Putamen (tissue), 1 donor: ENCODE measurements at places on chromosomes 3 and 15.

GRCh38 chr3:102225407-102226132 lies 209.2 kb upstream of the ZPLD1 start:
- peak; percentile 57 for DNase-seq

DNA sequence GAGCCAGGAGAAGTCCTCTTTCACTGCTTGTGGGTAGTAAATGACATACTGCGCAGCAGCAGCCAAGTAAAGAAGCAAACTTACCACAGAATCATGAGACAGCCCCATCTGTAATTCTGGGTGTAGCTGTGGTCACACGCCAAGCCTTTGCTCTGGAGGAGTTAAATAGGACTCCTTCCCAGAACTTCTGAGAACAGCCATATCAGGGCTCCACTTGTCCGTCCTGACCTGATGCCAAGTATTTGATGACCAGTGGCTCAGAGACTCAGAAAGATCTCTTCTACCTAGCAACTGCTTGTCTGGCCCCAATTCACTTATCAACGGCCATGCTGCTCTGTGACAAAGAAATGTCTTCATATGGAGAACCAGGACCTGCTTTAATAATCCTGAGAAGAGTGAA lies 20.6 kb upstream of the GOLIM4 start:
- no peak for DNase-seq

GRCh38 chr15:90607361-90607760 lies 77.6 kb downstream of the CRTC3 start:
- DNase-seq, result no peak

GRCh38 chr15:90396321-90396720 lies 8.3 kb downstream of the IQGAP1 start:
- no peak for DNase-seq

GRCh38 chr15:82894971-82895520 lies 57.5 kb downstream of the HOMER2 start:
- DNase-seq, result peak; percentile 7

- no peak for DNase-seq
These were observed 45.6 kb downstream of the WNT5A start for GRCh38 chr3:55441499-55441898.

DNA sequence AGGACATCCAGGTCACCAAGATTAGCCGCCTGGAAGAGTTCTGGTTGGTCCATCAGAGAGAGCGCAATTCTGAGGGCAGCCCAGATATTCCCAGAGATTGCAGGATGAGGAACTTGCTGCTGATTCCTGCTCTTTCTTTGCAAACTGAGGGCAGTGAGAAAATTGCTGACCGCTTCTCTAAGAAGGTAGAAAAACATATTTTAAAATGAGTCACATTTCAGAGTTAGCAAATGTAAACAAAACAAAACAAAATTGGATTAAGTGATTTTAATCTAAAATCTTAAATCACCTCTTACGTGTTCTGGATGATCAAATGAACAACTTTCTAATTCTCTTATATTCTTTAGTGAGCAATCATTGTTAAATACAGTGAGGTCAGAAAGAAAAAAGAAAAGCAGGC lies 149.0 kb downstream of the USP13 start:
- no peak for DNase-seq

GRCh38 chr3:63364495-63364894 lies 86.4 kb downstream of the SYNPR start:
- DNase-seq, result no peak

DNA sequence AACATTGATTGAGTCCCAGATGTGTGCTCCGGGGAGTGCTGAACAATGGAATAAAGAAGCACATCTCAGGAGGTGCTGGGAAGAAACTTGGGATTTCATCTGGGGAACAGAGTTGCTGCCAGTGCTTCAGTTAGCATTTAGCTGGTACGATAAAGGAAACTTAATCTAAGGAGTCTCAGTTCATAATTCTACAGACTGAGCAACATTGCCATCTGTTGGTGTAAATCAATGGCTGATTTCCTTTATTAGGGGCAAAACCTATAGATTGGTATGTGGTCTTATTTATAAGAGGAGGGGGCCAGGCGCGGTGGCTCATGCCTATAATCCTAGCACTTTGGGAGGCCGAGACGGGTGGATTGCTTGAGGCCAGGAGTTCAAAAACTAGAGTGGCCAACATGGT lies 8.9 kb downstream of the MKRN2OS start:
- no peak for DNase-seq

GRCh38 chr15:63329567-63330350 lies 51.9 kb downstream of the CA12 start:
- no peak for DNase-seq

DNA sequence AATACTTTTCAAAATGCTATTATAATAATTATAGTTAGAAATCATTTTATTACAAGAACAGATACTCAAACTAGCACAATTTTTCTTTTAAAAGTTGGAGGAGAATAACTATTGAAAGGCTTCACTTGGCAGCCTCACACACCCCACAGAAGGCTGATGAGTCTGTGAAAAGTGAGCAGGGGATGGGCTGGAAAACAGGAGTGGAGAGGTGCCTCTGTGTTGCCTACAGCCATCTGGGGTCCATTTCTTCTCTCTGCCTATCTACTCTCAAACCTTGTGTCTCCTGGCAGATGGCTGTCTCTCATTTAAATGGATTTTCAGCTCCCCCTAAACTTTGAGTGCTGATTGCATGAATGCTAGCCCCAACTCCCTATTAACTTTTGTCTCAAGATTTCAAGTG lies 230.8 kb downstream of the CLSTN2 start:
- DNase-seq, result no peak

GRCh38 chr3:197597335-197597734 lies 41.6 kb upstream of the BDH1 start:
- DNase-seq, result no peak

DNA sequence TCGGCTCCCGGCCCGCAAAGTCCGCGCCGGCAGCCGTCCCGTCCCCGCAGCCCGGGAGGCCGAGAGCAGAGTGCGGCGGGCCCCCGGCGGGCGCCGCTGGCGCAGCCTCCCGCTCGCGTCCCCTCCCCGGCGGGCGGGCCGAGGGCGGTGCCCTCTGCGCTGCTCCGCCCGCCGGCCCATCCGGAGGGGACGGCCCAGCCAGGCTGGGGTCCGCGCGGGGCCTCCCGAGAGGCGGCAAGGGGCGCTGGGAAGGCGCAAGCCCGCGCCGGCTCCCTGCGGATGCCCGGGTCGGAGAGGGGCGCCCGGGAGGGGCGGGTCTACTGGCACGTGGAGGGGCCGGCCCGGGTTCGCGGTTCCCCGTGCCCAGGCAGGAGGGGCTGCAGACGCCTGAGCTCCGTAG lies at the start of the genes CLCN2 and POLR2H:
TSS of gene CLCN2 (minus strand) at position 74 of the 400 bp plus-strand sequence. CDS start 126 bp downstream, outside the sequence.
TSS of gene POLR2H (plus strand) at position 179 of the 400 bp plus-strand sequence. CDS start 1,783 bp downstream, outside the sequence.
- peak; percentile 83 for DNase-seq

- DNase-seq, result no peak
These were observed 177.4 kb downstream of the POTEB3 start for GRCh38 chr15:21262851-21263425.

GRCh38 chr3:62100282-62100989 lies 272.9 kb downstream of the FEZF2 start:
- no peak for DNase-seq

- no peak for DNase-seq
These were observed 289.7 kb downstream of the RPLP1 start for GRCh38 chr15:69742361-69742760.

GRCh38 chr3:87982421-87982820 lies 76.4 kb downstream of the CGGBP1 start:
- no peak for DNase-seq

GRCh38 chr3:31103623-31104180 lies 209.2 kb upstream of the GADL1 start:
- DNase-seq, result no peak

GRCh38 chr3:126679831-126680666 lies 24.0 kb upstream of the CHCHD6 start:
- DNase-seq, result no peak

GRCh38 chr3:123688241-123688747 lies 103.4 kb upstream of the HACD2 start:
- DNase-seq, result no peak

DNA sequence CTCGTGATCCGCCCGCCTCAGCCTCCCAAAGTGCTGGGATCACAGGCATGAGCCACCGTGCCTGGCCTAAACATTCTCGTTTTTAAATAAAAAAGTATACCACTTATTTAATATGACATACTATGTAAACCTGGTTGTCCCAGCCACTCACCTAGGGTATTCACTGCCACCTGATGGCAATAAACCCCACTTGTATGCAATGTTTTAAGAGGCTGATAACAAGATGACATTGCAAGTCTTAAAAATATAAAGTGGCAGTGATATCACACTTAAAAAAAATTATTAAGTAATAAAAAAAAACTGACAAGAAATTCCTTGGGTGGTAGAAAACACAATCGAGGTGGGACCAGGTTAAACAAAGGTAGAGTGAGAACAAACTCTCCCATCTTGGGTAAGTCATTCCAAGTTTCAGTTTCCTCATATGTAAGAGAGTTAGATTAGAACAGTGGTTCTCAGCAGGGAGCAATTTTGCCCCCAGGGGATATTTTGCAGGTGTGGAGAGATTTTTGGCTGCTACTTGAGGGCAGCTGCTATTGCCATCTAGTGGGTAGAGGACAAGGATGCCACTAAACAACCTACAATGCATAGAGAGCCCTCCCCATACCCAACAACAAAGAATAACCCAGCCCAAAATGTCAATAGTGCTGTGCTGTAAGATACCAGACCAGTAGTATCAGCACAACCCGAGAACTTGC lies 14.5 kb downstream of the ARF4 start:
- no peak for DNase-seq

GRCh38 chr3:193822492-193823212 lies 229.6 kb downstream of the OPA1 start:
- DNase-seq, result no peak

GRCh38 chr3:16059081-16059537 lies 115.4 kb upstream of the GALNT15 start:
- DNase-seq, result no peak

- no peak for DNase-seq
These were observed 93.7 kb downstream of the ABI3BP start for GRCh38 chr3:100899440-100900091.

DNA sequence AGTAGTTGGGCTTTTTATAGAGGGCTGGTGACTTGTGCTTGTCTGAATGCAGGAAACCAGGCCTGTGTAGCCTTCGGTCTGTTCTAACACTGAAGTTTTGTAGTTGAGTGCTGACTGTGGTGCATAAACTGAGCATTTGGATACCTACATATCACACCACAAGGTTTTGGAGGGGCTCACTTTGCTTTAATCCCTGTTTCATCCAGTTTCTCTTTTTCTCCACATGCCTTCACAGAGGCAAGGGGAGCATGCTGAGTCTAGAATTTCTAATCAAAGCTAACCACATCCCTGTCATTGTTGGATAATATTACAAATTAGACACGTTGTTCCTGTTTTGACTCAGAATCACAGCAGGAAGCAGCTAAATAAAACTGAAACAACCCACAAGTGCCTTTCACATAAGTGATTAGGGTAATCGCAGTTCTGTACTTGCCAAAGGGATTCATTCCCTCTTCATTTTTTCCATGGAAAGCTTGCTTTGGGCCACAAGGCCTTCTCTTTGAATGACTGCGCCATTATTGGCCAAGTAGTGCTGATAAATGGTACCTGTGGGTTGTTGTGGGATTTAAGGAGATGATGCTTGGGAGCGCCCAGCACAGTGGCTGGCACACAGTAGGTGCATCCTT lies 48.9 kb downstream of the TGFBR2 start:
- no peak for DNase-seq

GRCh38 chr3:101695779-101696372 lies 9.4 kb upstream of the RPL24 start:
- peak; percentile 75 for DNase-seq

DNA sequence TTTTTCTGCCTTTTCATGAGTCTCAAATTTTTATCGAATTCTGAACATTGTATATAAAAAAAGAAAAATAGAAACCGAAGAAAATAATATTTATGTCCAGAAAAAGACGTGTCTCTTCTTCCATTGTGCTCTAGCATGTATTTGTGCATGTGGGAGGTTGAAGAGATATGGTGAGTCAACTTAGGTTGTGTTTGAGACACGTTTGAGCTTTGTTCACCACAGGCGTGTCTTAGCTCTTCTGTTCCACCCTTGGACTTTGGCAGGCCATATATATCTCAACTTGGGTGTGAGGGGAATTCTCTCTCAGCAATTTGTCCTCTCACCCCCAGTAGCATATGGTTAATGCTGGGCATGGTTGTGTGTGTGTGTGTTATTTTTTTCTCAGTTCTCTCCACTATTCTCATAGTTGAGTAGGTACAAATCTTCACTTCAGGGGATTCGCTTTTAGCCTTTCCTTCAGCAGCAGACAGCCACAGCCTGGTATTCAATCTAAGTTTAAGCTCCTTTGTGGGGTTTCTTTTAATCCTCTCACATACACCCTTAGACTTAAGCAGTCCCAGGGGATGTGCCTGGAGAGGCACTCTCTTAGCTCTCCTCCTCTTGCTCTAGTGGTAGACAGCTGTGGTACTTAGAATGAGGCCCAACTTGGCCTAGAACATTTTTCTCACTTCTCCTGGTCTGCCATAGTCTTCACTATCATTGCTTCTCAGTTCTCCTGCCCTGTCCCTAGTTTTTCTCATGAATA lies 286.5 kb upstream of the RBMS3 start:
- no peak for DNase-seq

DNA sequence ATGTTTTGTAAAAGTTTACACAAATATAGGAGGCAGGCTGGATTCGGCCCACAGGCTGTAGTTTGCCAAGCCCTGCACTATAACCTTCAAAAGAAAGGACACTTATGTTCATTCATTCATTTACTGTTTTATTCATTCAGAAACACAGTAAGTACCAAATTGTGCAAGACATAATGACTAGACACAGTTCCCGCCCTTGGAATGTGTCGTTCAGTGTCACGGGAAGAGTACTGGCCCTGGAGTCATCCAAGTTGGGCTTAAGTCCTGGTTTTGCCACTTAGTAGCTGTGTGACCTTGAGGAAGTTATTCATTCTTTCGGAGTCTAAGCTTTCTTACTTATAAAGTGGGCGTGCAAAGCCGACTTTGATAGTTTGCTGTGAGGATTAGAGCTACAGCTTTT lies 22.0 kb downstream of the COLQ start:
- DNase-seq, result no peak

GRCh38 chr3:149646181-149646766 lies 11.6 kb downstream of the WWTR1 start:
- DNase-seq, result no peak
